ENCODE measurements at places on chromosomes 3 and 15.

GRCh38 chr15:26981492-26981891 lies 10.5 kb downstream of the GABRG3 start:
- DNase-seq: no peak

GRCh38 chr3:189042832-189043231 lies 128.9 kb upstream of the TPRG1 start:
- DNase-seq: no peak

DNA sequence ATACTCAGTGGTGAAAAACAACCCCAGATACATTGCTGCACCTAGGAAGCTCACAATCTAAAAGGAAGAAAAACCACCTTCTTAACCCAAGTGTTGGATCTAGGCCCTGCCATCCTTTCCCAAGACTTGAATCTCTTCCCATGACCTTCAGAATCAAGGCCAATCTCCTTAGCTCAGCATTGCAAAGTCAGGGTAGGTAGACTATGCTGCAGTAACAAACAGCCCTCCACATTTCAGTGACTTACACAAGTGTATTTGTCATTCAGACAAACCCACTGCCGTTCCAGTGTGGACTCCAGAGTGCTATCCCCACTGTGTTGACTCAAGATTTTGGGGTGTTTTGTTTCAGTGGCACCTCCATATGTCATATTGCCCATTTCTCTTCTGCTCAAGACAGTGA lies 278.4 kb downstream of the UACA start:
- DNase-seq: no peak

DNA sequence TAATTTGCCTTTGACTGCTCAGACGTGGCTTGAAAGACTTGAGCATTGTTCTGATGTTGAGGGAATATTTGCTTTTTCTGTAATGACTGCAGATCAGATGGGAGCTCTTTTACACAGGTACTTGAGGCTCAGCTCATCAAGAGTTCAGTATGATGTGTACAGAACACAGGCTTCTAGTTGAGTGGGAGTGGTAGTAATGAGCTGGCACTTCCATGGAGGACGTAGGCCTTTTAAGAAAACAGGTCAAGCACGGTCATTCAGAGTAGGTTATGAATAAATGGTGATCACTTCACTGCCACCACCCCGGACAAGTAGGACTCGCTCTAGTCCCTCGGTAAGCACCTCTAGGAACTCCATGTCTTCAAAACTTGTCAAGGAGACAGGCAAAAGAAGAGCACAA lies 8.8 kb downstream of the EMC4 start:
- DNase-seq: no peak

DNA sequence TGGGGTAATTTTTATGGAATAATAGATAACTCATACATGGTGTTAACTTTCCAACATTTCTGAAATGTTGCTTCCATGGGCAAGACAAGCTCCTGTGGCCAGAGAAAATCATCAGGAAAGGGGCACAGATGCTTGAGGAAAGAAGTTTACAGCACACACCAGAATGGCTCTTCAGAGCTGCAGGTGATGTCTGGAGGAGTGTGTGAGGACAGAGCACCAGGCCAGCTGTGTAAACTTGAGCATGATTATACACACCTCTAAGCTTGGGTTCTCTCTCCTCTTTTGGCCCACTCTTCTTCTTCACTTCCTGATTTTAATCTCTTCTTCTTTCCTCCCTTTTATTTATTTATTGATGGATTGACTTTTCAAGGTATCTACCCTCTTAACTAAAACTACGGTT lies 676.0 kb downstream of the GRM7 start:
- no peak for DNase-seq

DNA sequence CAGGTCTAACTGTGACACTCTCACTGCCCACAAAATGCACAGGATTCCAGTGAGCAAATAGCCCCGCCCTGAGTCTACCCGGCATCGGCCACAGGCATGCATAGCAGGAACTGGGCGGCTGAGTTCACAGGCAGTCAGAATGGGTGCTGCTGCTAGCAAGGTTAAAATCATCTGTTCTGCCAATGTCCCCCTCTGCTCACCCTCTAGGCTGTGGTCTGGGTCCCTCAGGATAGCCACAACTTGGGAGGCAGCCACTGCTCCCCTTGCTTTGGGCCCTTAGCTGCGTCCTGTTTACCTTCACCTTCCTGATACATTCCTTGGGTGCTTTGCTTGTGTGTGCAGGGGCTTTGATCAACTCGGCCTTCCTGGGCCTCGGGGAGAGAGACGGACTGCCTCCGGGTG lies 232.9 kb upstream of the RGMA start:
- DNase-seq: no peak

DNA sequence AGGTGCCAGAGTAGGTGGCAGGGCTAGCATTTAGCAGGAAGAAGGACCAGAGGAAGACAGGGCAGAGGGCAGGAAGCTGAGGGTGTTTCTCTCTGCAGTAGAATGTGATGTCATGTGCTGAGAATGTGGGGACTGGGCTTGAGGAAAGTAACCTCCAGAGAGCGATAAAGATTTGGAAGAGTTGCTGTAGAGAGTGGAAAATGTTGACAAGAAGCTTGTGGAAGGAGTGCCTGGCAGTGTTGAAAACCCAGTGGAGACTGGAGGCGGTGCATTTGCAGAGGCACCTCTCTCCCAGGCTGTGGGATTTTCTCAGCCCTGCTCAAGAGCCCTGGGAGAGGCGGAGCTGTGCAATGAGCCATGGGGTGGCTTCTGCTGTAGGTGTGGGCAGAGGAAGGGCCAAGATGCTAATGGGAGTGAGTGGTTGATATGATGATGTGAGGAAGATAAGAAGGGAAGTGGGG lies 54.8 kb downstream of the MESD start:
- DNase-seq: no peak

DNA sequence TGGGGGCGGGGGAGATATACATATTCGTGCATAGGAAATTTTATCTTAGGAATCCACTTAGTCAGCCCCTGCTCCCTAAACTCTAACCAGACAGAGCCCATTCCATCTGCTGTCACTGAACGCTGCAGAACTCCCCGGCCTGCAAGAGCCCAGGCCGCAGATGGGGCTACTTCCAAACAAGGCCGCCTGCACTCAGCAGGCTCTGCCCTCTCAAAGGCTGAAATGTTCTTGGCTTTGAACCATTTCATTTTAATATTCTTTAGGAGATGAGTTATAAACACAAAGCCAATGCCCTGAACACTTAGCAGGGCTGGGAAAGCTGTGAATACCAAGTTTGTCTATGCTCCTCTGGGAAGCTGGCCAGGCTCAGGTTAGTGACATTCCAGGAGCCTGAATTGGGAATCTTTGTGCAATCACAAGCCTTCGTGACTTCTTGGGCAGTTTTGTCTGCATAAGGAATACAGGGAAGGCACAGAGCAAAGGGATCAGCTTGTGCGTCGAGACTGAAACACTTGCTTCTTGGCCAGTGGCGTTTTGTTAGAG lies 65.0 kb downstream of the SYNM start:
- no peak for DNase-seq

Measured in activated T-cell treated with anti-CD3 and anti-CD28 coated beads for 24 hours (primary cell).